ENCODE measurements at places on chromosomes 3 and 15.

- DNase-seq: peak; percentile 75
Observed at GRCh38 chr3:57596495-57597126, 533 bp downstream of the ARF4 start.

DNA sequence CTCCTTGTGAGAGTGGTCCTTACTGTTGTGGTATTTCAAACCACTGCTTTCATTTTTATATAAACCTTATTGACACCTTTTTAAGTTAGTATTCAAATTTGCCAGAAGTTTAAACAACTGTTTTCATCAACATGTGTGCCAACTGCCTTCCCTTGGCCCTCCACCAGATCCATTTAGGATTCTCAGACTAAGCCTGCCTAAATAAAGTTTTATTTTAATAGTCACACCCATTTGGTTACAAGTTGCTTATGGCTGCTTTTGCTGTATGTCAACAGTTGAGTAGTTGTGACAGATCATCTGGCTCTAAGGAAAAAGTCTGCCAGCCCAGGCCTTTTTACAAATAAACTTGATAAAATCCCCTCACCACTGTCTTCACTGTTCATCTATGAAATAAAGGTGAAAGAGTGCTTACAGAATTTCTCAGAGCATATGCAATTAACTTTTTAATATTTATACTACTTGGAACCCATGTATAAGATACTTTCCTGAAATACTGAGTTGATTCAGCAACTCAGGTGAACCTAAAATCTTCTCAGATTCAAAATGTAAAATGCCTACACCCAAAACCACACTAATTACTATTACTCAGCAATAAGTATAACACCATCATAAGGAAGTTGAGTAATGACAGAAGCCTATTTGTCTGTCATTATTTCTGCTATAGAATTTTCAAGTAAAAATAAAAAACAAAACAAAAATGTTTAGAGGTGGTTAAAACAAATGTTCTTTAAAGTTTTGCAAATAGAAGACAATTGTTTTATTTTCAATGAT, 35.1 kb downstream of the PEAK1 start:
- no peak for DNase-seq

DNA sequence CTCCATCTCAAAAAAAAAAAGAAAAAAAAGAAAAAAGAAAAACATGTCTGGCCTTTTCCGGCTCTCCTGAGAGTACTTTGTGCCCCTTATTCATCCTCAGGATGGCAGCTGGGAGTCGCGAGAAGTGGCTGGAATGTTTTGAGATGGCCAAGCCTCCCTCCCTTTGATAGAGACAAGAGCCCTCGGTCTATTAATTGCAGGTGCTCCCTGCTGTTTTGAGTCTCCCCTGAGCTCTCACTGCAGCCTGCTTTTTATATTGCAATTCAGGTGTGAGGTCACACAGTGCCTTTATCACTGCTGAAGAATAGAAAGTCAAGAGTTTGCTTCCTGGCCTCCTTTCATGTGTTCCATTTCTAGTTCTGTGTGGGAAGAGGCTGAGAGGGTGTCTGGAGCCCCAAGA, 10.9 kb downstream of the CA12 start:
- no peak for DNase-seq

DNA sequence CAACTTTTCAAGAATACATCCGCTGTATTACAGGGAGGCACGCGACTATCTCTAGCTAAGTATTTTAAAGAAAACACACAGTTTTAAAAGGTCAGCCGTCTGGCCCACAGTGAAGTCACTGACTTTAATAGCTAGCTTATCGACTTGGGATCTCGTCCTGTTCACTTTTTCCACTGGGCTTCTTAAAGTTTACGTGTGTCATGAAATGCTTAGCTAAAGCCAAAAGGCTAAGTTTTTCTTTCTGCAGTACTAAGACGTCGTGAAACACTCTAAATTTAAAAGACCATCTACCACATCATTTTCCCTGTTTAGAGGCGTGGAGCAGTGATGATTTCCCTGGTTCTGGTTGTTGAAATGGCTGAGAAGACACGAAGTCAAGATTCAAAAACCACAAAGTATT, 27.1 kb downstream of the LRIG1 start:
- DNase-seq: no peak

DNA sequence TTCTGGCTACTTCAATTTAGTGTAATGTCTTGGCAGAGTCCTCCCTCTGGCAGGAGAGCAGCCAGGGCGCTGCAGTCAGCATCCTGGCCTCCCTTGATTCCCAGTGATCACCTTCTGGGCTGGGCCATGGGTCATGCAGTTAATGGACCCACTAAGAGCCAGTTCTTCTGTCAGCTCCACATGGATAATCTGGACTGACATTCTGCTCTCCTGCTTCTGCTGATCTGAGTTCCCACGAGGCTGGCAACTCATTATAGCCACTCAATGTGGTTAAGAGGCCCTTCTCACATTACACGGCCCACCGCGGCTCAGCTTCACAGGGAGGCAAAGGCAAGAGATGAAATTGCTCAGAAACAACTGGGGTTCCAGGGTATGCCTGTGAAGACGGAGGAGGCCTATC, 94.0 kb downstream of the WDR76 start:
- DNase-seq: no peak

GRCh38 chr3:88807491-88808105, 299.8 kb upstream of the EPHA3 start:
- DNase-seq: no peak

DNA sequence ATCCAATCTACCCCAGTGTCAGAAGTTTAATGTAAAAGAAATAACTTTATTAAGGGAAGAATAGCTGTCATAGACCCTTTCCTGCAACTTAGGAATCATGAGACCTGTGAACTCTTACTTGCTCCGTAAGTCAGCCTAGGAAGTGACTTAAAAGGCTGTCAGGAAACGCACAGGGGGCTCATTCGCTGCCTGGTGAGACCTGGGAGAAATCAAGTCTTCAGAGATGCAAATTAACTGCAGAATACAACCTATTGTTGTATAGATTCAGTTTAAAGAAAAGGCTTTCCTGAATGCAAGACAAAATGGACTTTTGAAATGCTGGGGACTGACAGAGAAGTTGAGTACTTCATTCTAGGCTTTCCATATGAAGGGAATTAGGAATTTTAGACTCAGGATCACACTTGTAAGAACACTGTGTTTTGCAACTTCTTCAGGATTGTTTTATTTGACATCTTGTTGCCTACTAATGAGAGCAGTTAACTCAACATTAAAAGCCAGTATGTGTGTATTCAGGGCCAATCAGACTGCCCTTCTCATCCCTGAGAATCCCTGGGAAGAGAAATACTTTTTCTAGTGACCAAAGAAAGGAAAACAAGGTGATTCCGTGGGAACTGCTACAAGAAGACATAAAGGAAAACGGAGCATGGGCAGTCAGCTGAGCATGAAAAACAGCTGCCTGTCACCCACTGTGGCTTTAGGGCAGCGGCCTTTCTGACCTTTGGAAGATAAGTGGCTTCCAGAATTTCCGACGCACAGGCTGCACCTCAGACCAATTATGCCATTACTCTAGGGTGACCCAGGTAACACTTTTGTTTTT, 18.5 kb upstream of the DPPA4 start:
- DNase-seq: no peak

DNA sequence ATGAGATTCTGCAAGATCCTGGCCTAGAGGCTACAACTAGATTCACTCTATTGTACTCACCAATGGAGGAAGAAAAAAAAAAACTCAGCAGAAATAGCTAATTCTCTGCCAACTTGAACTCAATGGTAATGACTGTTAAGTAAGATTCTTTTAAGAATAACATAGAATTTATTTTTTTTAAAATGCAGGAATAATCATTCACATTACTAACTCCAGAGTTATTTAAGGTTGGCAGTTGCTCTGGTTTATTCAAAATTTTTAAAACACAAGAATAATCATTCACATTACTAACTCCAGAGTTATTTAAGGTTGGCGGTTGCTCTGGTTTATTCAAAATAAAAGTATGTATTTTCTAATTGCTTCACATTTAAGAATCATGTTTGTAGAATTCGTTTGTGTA, 1071.9 kb downstream of the IGSF11 start:
- no peak for DNase-seq

GRCh38 chr3:26208201-26208600, 414.4 kb upstream of the LRRC3B start:
- DNase-seq: no peak

DNA sequence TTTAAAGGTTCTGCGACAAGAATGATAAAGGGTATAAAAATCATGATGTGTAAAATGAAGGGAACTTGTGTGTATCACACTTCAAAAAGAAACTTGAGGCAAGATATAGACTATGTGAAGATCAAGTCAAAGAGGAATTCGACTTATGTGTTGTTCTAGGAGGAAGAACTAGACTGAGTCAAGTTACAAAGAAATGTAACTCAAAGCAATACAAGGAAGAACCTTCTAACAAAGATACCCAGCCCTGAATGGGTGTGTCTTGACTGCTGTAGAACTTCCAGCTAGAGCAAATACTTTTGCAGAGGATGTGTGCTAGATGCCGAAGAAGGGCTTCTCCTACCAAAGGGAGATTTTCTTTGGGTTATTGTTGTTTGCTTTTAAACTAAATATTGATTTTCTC, 2.4 kb downstream of the SLC49A4 start:
- DNase-seq: no peak

- DNase-seq: no peak
Observed at GRCh38 chr15:100909565-100909964, 9.6 kb upstream of the LRRK1 start.

DNA sequence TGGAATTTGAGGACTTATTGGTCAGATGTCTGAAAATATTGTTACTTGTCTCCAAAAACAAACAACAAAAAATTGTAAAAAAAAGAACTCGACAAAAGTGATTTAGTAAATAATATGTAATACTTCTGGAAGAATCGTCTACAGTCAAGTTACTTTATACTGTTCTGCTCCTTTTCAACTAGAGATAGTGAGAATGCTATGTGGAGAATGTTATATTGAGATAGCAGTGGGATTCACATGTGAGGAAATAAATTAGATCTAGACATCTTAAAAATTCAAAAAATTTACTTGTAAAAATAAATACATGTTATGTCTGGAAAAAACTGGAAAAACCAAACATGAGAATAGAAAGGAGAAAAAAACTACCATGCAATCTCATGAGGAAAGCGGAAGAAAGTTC, 64.9 kb downstream of the SGO1 start:
- no peak for DNase-seq

- no peak for DNase-seq
Observed at GRCh38 chr15:50057196-50057595, 61.8 kb downstream of the ATP8B4 start.

DNA sequence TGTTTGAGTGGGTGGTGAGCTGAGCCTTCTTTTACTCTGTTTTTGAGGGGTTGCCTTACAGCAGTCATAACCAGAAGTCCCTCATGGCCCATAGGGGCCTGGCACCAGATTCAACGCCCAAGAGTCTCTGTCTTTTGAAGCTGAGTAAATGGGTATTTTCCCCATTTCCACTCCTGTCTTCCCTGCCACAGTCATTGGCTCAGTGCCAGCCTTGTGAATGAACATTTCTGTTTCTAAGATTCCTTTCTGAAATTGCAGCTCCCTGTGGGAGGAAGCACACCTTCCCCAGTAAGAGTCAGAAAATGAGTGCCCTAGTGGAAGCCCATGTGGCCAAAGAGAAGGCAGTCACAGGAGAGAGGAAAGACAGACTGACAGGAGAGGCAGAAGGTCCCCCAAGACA, 43.7 kb upstream of the POLR2M start:
- no peak for DNase-seq

- no peak for DNase-seq
Observed at GRCh38 chr3:8183627-8184026, 318.0 kb upstream of the LMCD1 start.

GRCh38 chr3:71392251-71392650, 191.3 kb downstream of the FOXP1 start:
- no peak for DNase-seq

- DNase-seq: no peak
Observed at GRCh38 chr3:189561256-189561655, 69.9 kb upstream of the TP63 start.

DNA sequence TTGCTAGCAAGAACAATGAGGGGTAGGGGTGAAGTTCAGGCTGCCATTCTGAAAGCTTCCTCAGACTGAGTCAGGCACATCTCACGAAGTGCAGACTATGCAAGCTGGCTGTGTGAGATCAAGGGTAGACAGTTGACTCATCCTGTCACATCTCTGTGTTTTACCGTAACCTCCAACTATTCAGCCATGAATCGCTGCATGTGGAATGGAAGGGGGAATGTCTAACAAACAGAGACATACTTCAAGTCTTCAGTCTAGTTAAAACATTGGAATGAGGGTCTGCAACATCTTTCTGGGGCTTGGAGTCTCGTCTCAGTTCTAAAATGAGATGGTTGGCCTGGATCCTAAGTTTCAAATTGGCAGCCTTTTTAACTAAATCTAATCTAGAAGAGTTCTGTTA, 25.9 kb downstream of the AGTR1 start:
- no peak for DNase-seq

GRCh38 chr15:84599906-84600305, 903 bp upstream of the ZSCAN2 start:
- DNase-seq: no peak

DNA sequence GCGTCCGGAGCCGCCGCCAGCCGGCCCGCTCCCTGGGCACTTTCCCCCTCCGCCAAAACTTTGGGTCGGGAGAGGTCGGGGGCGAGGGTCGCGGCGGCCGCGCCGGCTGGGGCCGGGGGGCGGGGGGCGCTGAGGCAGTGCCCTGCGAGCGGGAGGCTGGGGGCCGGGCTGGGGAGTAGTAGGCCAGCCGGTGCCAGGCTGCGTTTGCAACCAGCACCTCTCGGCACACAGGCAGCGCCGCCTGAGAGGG, 452 bp downstream of the BBX start:
- DNase-seq: no peak
